ENCODE measurements at places on chromosomes 4 and X.

- DNase-seq: no peak
These were observed 1.5 kb downstream of the USP38 start for GRCh38 chr4:143186212-143186611.

DNA sequence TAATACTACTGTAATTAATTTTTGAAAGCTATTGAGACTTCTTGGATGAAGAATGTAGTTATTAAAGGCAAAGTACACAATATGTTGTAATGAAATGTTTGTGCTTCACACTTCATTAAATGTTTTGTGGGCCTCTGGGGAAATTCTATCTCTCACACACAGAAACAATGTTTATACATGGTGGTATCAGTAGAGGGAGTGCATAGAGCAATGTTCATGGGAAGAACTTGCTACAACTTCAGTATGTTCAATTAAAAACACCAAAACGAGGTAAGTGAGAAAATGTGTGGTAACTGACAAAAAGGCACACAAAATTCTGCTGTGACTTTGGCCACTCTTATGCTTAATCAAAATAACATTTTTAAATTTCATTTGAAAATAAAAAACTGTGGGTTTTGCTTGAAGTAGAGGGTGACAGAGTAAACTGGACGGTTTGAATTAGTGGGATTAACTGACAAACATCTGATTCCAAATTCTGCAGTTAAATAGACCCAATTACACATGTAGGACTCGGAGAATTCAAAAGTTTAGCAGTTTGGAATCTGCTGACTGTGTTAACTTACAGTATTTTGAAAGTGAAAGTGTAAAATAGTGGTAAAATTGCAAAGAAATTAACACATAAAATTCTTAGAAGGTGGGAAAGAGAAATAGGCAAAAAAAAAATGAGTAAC lies 111.4 kb upstream of the TTC29 start:
- DNase-seq: no peak

DNA sequence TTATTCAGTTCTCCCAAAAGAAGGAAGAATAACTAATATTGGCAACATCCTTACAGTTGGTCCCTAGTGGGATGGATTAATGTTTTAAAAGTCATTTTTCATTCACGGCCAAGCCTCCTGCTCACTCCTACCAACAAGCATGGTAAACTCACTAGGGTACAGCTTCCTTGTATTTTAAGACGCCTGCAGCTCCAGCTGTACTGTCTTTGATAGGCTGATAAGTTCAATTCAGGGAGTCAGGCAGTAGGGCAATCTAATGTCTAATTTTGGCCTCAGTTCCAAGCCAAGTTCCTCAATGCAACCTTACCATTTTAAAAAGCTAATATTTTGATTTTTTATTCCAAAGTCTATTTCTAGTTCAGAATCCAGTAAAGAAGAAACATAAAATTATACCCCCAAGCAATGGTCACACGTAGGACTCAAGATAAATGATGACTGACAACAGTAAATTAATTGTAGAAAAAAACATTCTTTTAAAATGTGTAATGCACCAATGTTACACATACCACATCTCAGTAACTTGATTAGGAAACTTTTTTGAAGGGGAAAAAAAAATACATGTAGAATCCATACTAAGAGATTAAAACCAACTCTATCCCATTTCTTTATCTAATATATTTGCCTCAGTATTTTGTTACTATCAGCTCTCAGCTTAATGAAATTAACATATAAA lies 9.3 kb downstream of the LCORL start:
- no peak for DNase-seq

GRCh38 chr4:98491899-98492559 lies 166.4 kb downstream of the TSPAN5 start:
- DNase-seq: no peak

GRCh38 chr4:164169591-164169990 lies 584.3 kb upstream of the SMIM31 start:
- DNase-seq: no peak

GRCh38 chr4:128718768-128719167 lies 90.7 kb upstream of the JADE1 start:
- no peak for DNase-seq

DNA sequence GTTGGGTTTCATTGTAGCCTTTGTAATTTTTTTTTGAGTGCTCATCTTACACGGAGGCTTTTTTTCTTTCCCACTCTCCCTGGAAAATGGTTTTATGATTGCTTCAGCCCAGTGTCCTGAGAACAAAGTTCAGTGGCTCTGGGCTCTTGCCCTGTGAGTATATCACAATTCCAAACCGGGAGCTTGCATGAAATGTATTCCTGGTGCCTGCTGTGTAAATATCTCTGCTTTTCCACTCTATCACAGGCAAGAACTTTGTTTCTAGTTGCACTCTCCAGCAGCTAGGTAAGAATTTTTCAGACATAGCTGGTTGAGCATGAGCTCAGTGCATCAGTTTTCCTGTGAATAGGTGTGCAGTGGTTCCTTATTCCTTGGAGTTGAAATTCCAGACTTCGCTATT lies 60.8 kb downstream of the SUPT20HL2 start:
- DNase-seq: no peak

- no peak for DNase-seq
These were observed 51.2 kb downstream of the SMARCA1 start for GRCh38 chrX:129472116-129472515.

- DNase-seq: no peak
These were observed 126.7 kb upstream of the RAI2 start for GRCh38 chrX:17987783-17988182.

DNA sequence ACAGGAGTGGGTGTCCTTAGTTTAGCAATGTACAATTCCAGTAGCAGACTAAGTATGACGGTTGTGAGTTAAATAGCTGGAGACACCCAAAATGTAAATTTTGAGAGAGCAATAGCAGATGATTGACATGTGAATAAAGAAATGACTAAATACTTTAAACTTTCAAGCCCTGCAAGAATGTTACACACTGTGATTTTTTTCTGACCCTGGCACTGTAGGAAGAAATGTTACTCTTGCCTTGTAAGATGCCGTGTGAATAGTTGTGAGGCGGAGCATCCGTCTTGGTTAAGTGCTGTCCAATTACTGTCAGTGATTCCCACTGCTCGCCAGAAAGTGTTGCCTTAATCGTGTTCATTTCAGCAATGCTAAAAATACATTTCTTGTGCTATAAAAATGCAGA lies 1248.1 kb downstream of the RAPGEF2 start:
- DNase-seq: no peak

Measured in CD4-positive, alpha-beta T cell treated with Interferon gamma for 1 hour (primary cell).